ENCODE measurements at places on chromosomes 7 and 10. TPM values are rescaled to one million over a fixed set of nuclear protein-coding genes. Genes with fewer than 3 reads are reported as not detected.

Gene MAGI2
- total RNA-seq: 64.2 TPM

Gene CALY
- total RNA-seq: 19.8 TPM

Gene PLEKHS1
- not detected for total RNA-seq

Gene CNPY1
- not detected for total RNA-seq

Gene NEURL1
- total RNA-seq: 3.1 TPM

Gene NCOA4
- 90.5 TPM for total RNA-seq

Gene PDK4
- not detected for total RNA-seq

Gene FZD1
- 4.9 TPM for total RNA-seq

Gene MYPN
- total RNA-seq: not detected

Gene CALML5
- not detected for total RNA-seq

Gene DLX6
- not detected for total RNA-seq

Gene DOCK4
- total RNA-seq: 60.3 TPM

Gene WDR37
- 27.8 TPM for total RNA-seq

Gene ACTL6B
- total RNA-seq: 95.2 TPM

Gene PITX3
- not detected for total RNA-seq

Gene NKX2-3
- total RNA-seq: not detected

Gene SRRM3
- total RNA-seq: 154 TPM

Gene UNCX
- total RNA-seq: 106 TPM

Gene SUGCT
- total RNA-seq: 1.2 TPM

Gene FAM25A
- not detected for total RNA-seq

Gene TAC1
- total RNA-seq: 12.1 TPM

Gene RGR
- not detected for total RNA-seq

Gene HILPDA
- 24.9 TPM for total RNA-seq

Gene METTL27
- total RNA-seq: 2.9 TPM

Gene DCLRE1A
- total RNA-seq: 2.8 TPM

Gene LLCFC1
- not detected for total RNA-seq

Gene NXPH1
- total RNA-seq: 3.8 TPM

Gene RADIL
- 31.3 TPM for total RNA-seq

Gene TMEM60
- total RNA-seq: 18.9 TPM

Gene C7orf33
- total RNA-seq: not detected

Gene RRP12
- 26.8 TPM for total RNA-seq

Gene TEX47
- not detected for total RNA-seq

Gene TBATA
- total RNA-seq: not detected

Gene SEPTIN14
- not detected for total RNA-seq

Gene LEP
- not detected for total RNA-seq

Gene MYO3A
- 0.22 TPM for total RNA-seq

Gene RNF148
- not detected for total RNA-seq

Gene FEZF1
- total RNA-seq: 12.7 TPM

Gene STN1
- 57.1 TPM for total RNA-seq

Gene AGMO
- total RNA-seq: 1.2 TPM

Gene MRPS16
- total RNA-seq: 89.2 TPM

Gene KCNH2
- 73.7 TPM for total RNA-seq

Gene SH2B2
- total RNA-seq: 11.6 TPM

Gene UPK3BL2
- 11.4 TPM for total RNA-seq

Gene BTRC
- total RNA-seq: 28.9 TPM

Gene FGL2
- not detected for total RNA-seq

Gene CAMK1D
- 29.8 TPM for total RNA-seq

Gene NPC1L1
- not detected for total RNA-seq

Gene HOXA1
- not detected for total RNA-seq

Gene PRSS37
- not detected for total RNA-seq

Gene MUC12
- 1.0 TPM for total RNA-seq

Gene PLXDC2
- 3.9 TPM for total RNA-seq

Gene GIMAP1
- total RNA-seq: not detected

Gene RASSF4
- 137 TPM for total RNA-seq

Gene CFAP58
- total RNA-seq: 2.2 TPM

Gene SYT15
- 2.5 TPM for total RNA-seq

Data from glutamatergic neuron (in vitro differentiated cells).